Keratinocyte (primary cell): ENCODE measurements at places on chromosomes 12 and 14.

DNA sequence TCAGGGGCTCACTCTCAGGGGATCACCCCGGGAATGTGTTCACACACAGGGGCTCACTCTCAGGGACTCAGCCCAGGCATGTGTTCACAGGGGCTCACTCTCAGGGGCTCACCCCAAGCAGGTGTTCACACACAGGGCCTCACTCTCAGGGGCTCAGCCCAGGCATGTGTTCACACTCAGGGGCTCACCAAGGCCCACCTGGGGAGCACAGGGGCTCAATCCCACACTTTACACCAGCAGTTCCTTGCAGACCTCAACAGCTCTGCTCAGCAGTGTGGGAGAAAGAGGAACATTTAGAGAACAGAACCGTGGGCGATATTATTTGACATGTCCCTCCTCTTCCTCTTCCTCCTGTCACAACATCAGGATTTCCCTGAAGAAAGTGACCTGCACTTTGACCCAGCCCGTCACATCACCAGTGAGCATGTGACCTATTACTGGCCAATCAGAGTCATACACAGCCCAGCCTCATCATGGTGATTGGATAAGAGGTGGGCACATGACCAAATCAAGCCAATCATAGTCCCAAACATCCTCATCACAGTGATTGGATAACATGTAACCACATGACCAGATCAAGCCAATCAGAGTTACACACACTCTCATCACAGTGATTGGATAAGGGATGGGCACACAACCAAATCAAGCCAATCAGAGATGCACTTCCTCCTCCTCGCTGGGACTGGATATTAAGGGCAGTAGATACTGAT, 359.4 kb upstream of the SFSWAP start:
- DNase-seq = no peak

GRCh38 chr14:94423453-94424056, 29.0 kb downstream of the SERPINA11 start:
- DNase-seq = peak; percentile 41

DNA sequence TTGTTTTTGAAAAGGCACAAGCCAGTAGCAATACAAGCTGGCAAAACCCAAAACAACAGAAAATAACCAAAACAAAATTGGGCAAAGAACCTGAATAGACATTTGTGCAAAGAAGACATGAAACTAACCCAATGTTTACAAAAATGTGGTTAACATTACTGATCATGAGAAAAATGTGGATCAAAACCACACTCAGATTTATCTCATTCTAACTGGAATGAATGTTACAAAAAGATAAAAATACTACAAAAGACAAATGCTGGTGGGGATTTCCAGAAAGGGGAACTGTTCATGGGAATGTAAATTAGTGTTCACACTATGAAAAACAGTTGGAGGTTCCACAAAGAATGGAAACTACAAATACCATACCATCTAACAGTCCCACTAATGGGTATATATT, 26.6 kb downstream of the ASCL4 start:
- DNase-seq = no peak

DNA sequence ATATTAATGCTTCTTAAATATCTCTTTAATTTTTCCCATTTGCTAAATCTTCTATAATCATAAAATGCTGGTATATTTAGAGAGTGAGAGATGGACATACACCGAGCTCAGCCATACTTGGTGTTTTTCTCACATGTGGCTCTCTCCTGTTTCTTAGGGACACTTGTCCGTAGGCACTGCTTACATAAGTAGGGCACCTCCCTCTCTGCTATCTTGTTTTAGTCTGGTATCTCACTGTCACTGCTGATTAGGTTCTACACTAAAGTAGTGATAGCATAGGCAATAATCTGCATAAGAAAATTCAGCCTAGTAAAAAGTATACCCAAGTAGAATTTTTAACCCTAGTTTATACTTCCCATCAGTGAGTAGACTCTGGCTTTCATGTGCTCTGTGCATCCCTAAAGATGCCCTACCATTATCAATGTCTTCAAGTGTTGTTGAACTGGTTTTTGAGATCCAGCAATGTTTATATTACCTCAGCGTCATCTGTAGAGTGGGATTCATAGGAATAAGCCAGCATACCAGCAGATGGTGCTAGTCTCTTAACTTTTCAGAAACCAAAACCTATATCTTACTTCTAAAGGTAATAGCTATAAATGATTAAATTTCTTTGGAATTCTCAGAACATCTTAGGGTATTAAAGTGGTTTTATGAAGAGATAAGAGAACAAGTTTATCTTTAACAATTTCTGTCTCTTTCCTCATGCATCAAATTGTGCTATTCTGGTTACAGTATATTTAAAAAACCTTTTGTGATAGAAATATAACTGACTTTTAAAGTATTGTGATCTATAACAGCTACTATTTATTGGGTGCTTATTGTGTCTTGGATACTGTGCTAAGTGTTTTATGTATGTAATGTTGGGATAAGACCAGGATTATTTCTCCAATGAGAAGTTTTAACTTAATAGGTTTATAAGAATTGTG, 32.9 kb downstream of the ARID2 start:
- no peak for DNase-seq

DNA sequence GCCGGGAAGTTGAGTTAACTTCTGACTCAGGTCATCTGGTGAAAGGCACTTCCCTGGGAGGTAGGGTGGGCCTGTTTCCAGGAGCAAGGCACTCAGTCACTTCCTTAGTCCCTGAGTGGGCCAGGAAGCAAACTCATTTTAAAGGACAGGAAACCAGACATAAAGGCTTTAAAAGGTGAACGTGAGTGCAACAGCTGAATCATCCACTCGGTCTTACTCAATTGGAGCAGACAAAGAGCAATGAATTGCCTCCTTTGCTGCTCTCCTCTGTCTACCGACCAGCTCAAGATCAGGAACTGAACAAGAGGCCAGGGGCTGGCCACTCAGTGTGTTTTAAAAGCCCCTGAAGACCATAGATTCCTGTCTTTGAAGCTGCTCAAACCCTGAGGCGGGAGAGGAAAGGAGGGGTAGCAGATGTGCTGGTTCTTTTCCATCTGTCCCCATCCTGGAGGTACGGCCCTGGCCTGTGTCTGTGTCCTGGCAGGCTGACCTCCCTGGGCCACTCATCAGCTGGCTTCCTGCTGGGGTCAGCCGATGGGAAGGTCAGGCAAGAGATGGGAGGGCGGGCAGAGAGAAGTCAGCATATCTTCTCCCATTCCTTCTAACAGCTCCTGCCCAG, 148.9 kb downstream of the PPM1H start:
- DNase-seq = peak; percentile 92

- no peak for DNase-seq
These were observed 48.1 kb upstream of the RIN3 start for GRCh38 chr14:92465353-92466055.

GRCh38 chr12:46998811-46999368, 80.5 kb upstream of the PCED1B start:
- DNase-seq = no peak

GRCh38 chr14:76760331-76761135, 735 bp upstream of the VASH1 start:
- DNase-seq = no peak

GRCh38 chr12:5503774-5504173, 71.9 kb downstream of the NTF3 start:
- no peak for DNase-seq

- DNase-seq = no peak
These were observed 225.2 kb downstream of the CCER1 start for GRCh38 chr12:90729736-90730135.

DNA sequence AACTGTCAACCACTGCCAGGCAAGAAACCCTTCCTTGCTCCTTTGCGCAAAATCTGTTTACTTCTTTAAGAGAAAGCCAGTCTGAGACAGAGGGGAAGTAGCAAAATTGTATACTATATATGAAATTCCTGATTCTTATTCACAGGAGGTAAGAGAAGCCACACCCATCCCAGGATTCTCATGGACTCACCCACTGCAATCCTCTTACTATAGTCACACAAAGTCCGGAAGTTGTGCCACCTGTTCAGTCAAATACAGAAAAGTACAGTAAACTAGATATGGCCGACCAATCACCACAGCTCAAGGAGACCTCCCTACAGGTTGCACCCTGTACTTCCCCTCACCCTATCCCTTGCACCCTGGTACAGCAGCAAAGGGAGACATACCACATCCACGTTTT, 2.9 kb downstream of the PRMT5 start:
- peak; percentile 83 for DNase-seq

DNA sequence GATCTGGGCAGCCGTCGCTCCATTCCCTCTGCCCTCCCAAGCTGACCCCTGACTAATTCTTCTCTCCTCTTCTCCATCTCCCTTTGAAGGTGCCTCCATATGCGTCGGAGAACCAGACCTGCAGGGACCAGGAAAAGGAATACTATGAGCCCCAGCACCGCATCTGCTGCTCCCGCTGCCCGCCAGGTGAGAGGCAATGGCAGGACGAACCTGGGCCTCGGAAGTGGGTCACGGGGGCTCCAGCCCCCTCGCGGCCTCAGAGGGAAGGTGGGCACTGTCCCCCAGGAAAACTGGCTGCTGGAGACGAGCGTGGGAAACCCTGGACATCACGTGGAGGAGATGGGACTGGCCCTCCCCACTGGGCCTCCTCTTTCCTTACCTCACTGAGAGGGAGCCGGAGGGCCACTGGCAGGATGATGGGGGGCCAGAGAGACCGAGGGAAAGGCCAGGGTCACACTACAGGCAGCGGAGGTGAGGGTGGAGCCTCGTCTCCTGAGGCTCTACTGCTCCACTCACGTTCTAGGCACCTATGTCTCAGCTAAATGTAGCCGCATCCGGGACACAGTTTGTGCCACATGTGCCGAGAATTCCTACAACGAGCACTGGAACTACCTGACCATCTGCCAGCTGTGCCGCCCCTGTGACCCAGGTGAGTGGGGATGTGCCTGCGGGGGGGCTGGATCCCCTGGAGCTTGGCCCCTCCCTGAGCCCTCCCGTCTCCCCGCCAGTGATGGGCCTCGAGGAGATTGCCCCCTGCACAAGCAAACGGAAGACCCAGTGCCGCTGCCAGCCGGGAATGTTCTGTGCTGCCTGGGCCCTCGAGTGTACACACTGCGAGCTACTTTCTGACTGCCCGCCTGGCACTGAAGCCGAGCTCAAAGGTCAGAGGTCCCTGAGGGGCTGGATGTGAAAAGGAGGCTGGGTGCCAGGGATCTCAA, 806 bp downstream of the LTBR start:
- DNase-seq = no peak

- no peak for DNase-seq
These were observed 303 bp downstream of the PUS7L start for GRCh38 chr12:43758247-43758727.

DNA sequence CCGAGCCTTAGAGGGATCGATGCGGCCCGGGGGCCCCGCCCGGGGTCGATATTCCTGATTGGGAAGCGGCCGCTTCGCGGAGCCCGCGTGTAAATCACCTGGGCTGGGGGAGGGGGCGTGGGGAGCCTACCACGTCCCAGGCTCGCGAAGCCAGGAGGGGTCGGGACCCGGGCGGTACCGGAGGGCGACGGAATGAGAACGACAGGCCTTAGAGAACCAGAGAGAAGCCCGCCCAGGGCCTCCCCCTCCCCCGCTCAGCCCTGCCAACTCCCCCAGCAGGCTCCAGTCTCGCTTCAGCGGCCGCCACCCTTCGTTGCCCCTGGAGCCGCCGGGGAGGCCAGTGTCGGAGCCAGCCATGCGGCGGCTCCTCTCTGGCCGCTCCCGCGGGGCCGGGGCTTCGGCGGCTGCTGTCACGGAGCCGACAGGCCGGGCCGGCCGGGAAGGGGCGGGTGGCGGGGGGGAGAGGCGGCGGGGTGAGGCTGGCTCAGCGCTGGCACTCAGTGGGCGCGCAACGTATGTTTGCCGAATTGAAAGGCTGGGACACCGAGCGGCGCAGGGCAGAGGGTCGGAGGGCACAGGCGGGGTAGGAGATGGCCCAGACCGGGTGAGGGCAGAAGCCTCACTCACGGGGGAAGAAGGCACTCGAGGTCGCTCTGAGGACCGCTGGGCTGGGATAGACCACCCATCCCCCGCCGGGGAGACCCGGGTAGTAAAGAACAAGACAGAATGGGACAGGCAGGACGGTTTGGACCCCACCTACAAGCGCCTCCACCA, 1.4 kb upstream of the DNAJC22 start:
- DNase-seq = no peak

DNA sequence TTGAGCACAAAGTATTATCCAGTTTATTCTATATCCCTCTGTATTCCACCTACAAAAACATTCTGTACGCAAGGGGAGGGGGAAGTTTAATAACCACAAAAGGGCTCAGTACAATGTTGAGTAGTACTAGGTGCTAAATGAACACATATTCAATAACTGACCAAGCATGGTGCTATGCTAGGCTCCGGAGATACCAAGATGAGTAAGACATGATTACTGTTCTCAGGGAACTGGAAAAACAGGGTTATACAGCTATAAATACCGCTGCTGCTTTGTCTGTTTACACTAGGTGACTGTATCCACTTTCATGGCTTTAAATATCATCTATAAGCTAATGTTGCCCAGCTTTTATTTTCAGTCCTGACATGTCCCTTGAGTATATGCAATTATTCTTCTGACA, 135.8 kb downstream of the INSM2 start:
- DNase-seq = no peak

- no peak for DNase-seq
These were observed 166.6 kb upstream of the FLRT2 start for GRCh38 chr14:85363358-85363757.

- DNase-seq = no peak
These were observed 191.3 kb upstream of the AMIGO2 start for GRCh38 chr12:47270782-47271664.

- no peak for DNase-seq
These were observed 4.1 kb upstream of the TUBA1C start for GRCh38 chr12:49260571-49261363.

DNA sequence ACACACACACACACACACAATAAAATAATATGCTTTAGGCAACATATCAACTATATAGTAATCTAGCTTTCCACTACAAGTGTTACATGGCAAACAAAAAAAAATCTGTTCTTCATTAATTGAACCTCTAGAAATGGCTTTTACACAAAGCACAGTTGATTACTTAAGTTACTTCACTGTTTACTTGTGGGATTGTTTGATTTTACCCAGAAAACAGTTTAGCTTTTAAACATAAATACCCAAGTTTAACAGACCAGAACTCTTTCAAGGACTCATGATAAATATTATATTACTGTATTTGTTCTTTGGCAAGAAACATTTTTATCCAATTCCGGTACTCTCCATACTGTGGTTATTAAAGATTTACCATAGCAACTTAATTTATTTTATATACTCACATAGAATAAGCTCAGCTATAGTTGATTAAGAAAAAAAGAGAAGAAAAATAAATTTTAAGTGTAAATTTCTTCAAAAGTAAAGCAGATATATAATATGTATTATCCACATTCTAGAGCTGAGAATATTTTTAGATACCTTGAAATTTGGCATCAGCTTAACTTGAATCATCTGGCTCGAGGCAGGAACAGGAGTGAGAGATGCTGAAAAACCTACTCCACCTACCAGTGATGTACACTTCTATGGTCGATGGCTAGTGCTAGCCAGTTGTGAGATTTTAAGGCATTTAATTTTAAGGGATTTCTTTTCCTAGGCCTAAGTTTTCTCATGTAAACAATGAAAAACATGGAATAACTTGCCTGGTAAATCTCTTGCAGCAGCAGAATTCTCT, 126.0 kb downstream of the BTG1 start:
- DNase-seq = no peak

DNA sequence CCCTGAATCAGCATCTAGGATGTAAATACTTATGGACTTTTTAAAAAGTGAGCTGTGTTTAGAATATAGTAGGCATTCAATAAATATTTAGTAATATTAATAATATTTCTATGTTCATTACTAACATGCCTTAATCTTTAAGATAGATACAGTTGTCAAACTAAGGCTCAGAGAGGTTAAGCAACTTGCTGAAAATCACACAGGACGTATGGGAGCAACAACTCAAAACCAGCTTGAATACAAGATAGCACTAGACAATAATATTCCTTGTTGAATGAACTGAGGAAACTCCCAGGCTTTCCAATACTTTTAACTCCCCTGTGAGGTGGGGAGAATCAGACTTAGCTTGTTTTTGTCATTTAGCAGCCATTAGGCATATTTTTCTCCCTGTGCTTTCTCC, 45.3 kb downstream of the LLPH start:
- no peak for DNase-seq
